ENCODE measurements at places on chromosomes 2 and 18.

DNA sequence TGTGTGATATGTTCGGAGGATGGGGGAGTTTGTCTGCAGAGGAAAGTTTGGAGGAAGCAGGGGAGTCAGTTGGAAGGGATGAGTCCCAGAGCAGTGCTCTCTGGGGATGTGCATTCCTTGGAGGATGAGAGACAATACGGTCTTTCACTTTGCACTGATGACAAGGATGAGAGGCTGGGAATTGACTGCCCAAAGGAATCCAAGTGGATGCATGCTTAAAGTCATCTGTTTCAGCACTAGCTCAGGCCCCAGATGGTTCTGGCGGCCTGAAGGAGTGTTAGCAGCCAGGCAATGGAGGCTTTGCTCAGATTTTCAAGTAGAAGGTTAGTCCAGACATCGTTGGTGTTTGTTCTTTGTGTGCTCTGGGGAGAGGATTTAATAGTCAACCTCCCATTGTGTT lies 100.2 kb downstream of the CRIM1 start:
- no peak for DNase-seq

DNA sequence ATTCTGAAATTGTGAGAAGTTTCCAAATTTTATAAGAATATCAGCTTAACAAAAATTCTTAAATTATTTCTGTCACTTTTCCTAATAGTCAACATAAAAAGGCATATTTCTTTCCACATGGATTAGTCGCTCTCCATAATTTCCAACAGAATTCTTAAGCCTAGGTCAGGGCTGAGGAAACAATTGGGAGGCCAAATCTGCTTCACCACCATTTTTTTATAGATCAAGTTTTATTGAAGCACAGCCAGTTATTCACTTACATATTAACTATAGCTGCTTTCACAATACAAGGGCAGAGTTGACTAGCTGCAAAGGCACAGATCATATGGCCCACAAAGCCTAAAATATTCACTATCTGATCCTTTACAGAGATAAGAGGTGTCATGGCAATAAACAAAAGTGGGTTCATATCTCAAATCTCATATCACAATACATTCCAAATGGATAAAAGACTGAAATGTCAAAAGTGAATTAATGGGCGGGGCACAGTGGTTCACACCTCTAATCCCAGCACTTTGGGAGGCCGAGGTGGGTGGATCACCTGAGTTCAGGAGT lies 18.7 kb downstream of the MEMO1 start:
- no peak for DNase-seq

DNA sequence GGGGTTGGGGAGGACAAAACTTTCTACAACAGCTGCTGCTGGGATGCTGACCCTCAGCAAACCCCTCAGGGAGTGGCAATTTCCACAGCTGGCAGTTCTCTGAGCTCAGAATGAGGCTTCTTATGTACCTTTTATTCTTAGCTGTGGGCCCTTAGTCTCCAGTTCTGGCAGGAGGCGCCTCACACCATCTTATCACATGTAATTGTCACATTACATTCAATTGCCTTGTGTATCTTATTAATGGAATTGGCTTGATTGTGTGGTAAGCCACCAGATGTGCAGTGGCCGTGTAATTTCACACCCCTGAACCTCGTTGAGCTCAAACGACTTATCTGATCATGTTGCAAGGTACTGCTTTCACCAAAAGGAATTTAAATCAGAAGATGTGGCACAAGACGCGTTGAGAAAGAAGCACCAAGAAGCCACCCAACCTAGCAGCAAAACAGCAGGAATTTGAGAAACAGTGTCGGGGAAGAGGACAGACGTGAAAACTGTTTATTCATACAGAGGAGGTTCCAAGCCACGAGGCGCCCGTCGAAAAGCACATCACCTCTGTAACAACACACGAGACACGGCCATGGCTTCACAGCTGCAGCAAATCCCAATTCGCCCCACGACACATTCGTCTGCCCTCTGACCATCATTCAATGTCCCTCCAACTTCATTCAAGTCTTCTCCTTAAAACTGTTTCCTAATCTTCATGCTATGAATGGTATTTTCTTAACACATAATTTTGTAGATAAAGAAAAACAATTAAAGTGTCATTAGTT lies 53.6 kb upstream of the LPIN2 start:
- no peak for DNase-seq

GRCh38 chr18:3132700-3133099 lies 87.1 kb downstream of the MYOM1 start:
- no peak for DNase-seq

GRCh38 chr2:173556816-173557215 lies 202.1 kb downstream of the CDCA7 start:
- no peak for DNase-seq

GRCh38 chr18:40197711-40198110 lies 1757.3 kb upstream of the PIK3C3 start:
- DNase-seq = no peak

DNA sequence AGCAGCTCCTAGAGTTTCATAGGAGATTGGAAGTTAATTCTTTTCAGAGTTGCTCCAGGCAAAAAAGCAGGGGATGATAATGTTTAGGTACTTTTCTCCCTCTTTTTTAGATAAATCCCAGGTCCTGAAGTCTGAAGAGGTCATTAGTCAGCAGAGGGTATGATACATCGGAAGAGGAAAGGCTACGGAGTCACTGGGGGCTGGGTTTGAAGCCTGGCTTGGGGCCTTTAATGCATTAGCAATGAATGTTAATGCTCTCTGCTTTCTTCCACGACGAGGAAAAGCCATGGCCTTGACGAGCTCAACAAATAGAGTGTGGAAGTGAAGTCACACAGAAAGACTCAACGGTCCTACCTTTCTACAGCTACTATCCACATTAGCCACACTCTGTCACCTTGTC lies 235.1 kb downstream of the NCKAP5 start:
- no peak for DNase-seq

- DNase-seq = no peak
These were observed 188.0 kb upstream of the PARD3B start for GRCh38 chr2:204357286-204357685.

DNA sequence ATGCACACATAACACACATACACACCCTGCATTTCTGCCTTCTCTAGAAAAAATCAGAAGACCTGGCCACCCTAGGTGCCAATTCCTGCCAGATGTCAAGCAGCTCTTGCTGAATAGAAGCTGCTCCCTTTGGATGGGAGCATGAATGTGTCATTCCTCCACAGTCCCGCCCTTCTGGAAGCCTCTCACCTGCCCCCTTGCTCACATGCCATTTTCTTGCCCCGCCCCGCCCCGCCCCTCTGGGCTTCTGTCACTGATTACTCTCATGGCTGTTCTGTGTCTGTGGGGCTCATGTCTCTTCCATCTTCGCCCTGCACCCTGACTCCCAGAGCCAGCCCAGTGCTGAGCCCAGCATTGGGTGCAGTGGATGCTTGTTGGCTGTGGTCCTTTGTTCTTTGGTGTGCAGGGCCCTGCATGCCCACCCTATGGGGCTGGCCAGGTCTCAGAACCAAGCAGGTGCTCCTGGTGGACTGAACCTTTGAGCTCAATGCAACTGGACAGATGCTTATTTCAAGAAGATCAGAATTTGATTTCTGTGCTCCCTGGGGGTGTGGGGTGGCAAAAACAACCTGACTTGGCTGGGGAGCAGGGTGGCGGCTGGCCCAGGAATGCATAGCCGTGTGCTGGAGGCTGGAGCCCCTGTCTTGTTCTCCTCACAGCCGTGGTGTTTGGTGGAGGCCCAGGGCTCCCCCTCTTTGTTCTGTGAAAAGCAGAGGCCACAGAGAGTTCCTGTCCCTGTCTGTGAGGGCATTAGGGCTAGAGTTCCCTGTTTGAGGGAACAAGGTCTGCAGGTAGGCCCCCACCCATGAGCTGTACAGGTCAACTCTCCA lies 140.6 kb upstream of the GLI2 start:
- DNase-seq = no peak

DNA sequence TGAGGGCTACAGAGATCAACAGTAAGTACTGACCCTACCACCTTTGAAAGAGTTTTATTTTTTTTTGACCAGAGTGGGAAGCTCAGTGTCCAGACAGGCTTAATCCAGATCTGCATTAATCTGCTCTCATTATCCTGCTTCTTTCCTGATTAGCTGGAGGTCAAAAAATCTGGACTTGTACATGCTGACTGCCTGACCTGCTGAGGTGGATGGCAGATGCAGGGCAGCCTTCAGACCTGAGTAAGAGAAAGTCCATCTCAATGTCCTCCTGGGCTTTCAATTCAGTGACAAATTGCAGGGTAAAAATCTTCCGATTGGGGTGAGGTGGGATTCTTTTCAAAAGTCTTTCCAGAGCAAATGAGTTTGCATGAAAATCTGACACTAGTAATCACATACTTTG lies 998.8 kb upstream of the PIK3C3 start:
- DNase-seq = no peak

GRCh38 chr2:96623116-96623515 lies 15.0 kb downstream of the KANSL3 start:
- DNase-seq = no peak

GRCh38 chr2:72278046-72278445 lies 130.4 kb upstream of the CYP26B1 start:
- DNase-seq = no peak

DNA sequence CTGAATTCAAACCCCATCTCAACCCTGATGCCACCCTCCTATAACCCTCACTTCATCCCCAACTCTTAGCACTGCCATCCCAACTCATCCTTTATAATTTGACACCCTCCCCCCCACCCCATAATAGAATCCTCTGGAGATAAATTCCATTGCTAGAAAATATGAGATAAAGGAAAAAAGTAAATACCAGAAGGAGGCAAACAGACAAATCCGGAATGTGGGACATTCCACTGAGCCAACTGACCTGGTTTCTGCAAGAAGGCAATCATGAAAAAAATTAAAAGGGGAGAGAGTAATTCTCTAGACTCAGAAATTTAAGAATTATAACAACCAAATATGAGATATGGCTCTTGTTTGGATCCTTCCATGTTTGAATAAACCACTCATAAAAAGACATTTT lies 132.4 kb downstream of the CYP26B1 start:
- DNase-seq = no peak

DNA sequence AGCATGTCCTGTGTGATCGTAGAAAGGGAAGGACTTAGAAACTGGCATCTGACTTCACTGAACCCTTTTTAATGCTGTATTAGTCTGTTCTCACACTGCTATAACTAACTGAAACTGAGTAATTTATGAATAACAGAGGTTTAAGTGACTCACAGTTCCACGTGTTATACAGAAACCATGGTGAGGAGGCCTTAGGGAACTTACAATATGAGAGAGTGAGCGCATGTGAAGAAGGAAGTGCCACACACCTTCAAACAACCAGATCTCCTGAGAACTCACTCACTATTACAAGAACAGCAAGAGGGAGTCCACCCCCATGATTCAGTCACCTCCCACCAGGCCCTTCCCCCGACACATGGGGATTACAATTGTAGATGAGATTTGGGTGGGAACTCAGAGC lies 811.3 kb downstream of the CPS1 start:
- no peak for DNase-seq

DNA sequence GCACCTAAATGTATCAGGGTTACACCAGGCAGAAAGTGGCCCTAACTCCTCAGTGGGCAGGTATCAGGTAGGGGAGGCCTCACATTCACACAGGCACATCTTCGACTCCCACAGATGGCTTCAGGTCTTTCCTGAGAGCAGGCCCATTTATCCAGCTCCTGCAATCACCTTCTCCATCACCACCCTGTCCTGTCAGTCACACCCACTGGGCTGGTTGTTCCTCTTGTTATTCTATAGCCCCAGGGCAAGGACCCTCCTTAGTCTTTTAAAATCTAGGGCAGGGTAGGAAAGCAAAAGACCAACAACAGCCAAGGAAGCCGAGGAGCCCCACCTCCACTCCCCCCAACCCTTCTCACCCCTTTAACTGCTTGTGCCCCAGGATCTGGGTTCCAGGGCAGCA lies 9.1 kb upstream of the HOXD4 start:
- DNase-seq = no peak

GRCh38 chr18:56221195-56222065 lies 417.0 kb downstream of the TXNL1 start:
- DNase-seq = no peak

DNA sequence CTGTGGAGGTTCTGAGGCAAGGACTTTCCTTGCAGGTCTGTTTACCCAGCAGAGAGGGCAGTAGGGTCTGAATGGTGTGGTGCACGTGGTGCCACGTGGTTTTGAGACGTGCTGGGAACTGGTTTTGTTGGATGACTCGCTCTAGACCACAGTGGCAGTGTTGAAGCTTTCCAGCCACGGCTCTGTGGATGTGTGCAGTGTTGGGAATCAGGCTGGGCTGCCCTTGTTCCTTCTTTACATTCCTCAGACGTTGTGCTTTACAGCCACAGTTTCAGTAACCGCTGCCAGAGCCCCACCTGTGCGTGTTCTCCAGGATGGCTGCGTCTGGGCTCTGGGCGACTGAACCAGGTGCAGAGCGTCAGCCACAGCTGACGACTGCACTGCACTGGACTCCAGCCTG lies 8.2 kb downstream of the CTDP1 start:
- no peak for DNase-seq

- no peak for DNase-seq
These were observed 34.2 kb upstream of the BAZ2B start for GRCh38 chr2:159650574-159650973.

DNA sequence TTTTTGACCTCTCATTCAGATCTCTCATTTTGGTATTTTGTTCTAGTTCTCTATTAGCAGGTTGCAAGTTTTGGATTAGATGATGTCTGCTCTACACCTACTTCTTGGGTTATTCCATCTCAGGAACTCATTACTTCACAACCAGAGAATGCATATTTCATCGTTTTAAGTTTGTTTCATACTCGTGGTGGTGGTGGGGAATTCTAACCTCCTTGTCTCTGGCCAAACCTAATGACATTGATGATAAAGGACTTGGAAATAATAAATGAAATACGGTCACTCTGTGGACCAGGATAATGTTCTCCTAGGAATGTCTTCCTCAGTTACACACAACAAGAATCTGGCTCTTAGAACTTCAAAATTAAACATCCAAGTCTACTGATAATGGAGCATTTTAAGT lies 115.2 kb downstream of the CDC42EP3 start:
- no peak for DNase-seq

GRCh38 chr2:52036853-52037252 lies 1004.9 kb upstream of the NRXN1 start:
- no peak for DNase-seq

GRCh38 chr2:23418461-23418911 lies 33.5 kb downstream of the KLHL29 start:
- DNase-seq = no peak

DNA sequence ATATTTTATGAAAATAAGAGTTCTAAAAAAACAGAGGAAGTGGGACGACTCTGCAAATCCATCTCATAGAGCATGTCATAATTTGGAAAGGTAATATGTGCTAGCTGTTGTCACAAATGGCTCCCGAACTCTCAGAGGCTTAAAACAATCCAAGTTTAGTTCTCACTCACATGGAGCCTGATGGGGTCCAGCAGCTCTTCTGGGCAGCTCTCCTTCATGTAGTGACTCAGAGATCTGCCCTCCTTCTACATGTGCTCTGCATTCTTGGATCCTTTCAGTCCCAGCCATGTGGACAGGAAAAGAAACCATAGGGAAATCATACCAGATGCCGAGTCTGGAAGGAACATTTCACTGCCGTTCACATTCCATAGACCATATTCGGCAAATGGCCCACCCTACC lies 180.1 kb upstream of the APCDD1 start:
- DNase-seq = no peak

- no peak for DNase-seq
These were observed 357.0 kb downstream of the FBXO15 start for GRCh38 chr18:73790587-73790986.

GRCh38 chr2:237205561-237205971 lies 119.9 kb downstream of the COPS8 start:
- DNase-seq = no peak
